Stimulated activated CD4-positive, alpha-beta T cell treated with anti-CD3 and anti-CD28 coated beads, Interleukin-4, amount 100 ng/mL, for 24 hours (primary cell): ENCODE measurements at places on chromosomes 4 and X.
A peak's percentile ranks its signal among the peaks of the same experiment; 100 is the strongest.

DNA sequence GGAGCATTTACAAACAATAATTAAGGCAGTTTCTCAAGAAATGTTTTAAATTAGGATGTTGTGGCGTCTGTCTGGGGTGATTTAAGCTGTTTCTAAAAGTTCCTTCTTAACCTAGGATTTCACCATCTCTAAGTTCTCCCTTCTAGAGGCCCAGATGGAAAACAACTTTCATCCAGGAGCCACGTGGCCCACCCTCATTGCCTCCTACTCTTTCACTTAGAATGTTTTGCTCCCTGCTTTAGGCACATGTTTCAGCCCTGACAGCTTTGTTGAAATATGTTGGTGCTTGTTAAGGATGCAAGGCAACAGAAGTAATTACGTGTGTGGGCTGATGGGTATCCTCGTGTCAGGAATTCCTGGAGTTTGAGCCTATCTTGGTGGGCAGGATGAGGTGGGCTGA is 131.3 kb downstream of the GUCY2F start:
- no peak for DNase-seq

DNA sequence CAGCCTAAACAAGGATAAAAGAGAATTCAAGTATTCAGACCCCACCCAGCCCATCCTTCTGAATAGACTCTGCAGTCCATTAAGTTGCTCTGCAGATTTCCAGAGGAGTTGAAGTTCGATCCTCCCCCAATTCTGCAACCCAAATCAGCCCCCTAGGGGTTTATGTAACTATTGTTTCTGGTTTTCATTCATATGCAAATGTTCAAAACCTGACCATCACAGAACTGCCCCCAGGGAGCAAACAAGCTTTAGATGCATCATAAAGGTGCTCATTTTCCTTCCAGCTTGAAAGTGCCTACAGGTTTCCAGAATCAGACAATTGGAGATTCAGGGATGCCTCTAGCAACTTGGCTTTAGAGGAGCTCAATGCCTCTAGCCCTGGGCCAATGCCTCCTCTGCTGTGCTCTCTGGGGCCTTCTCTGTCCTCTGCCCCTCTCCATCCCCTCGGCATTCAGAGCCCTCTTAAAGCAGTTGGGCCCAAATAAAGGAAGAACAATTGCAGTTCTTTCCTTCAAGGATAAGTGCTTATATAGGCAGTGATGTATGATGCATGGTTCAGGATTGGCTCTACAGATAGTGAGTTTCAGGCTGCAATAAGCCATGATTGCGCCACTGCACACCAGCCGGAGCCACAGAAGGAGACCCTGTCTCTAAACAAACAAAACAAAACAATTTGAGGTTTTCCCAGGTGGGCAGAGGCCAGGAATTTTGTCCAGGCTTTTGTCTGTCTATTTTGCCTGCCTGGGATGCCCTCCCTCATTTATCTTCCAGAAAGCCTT is 23.5 kb upstream of the SPINK2 start:
- DNase-seq = no peak

DNA sequence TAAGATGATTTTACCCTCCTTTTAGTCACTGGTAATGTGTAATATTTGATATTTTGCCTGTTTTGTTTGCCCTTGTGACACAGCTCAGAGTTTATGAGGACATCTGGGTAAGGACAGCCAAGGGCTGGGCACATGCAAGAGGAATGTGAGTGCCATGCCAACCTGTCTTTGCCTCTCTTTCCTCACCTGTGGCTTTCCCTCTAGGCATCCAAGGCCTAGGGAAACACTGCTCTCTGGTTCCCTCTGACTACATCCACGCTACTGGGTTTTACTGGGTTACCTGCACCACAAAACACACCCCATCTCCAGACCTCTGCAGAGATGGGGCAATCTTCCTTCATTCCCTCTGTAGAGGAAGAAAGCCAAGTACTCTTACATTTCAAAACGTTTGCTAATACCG is 7.7 kb downstream of the HPGDS start:
- no peak for DNase-seq

DNA sequence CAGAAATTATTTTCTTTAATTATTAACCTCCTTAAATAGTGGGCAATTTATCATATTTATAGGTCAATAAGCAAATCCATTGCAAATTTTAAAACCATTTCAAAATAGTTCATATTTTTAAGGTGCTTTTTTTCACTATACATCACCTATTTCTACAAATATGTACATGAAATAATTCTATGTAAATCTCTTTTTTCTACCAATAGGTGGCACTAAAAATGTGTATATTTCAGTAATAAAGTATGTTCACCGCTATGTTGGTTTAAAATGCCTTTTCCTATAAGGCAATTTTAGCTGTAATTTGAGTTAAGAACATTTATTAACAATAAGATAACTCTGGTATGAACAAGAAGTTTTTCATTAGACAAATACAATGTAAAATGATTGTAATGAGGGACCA is 672.2 kb downstream of the KCTD8 start:
- DNase-seq = no peak

DNA sequence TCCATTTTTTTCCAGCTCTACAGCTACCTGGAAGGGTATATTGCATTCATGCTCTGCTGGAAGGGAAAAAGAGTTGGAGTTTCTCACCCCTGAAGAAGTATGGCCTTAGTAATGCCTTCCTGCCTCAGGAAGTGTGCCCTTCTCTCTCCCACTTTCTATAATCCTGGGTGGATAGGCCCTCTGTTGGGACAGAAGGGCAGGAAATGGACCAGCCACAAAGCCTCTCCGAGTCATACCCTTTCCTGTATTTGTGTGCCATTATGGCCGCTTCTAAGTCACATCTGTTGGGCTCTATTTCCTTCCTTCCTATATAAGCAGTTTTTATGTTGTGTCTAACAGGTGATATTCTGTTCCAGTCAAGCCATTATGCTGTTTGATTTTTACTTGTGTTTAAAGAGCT is 74.8 kb upstream of the SMARCA5 start:
- no peak for DNase-seq

- no peak for DNase-seq
Measured at GRCh38 chrX:10157032-10157341, 212 bp downstream of the CLCN4 start.

DNA sequence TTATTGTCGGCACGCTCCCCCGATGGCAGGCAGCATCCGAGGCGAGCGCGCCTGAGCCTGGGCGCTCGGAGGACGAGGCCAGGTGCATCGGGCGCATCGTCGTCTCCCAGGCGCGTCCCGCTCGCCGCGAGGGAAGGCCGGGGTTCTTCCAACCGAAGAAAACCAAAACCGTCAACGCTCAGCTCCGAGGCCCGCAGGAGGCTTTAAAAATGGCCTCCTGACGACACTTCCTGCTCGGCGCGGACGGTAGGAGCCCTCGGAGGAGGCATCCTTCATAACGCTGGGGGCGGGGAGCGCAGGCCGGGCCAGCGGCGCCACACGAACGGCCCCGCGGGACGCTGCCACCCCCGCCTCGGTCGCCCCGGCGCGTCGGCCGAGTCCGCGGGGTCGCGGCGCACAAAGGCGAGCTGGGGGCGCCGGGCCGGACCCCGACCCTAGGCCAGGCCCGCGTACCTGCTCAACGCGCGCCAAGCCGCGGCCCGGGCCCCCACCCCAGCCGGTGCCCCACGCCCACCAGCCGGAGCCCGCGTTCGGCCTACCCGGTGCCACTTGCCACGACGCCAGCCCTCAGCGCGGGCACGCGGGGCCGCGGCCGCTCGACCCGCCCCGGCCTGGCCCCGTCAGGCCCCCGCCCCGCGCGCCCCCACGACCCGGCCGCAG is 501 bp downstream of the ZNF518B start:
- peak; percentile 58 for DNase-seq
